ENCODE measurements at places on chromosomes 2 and 18.

DNA sequence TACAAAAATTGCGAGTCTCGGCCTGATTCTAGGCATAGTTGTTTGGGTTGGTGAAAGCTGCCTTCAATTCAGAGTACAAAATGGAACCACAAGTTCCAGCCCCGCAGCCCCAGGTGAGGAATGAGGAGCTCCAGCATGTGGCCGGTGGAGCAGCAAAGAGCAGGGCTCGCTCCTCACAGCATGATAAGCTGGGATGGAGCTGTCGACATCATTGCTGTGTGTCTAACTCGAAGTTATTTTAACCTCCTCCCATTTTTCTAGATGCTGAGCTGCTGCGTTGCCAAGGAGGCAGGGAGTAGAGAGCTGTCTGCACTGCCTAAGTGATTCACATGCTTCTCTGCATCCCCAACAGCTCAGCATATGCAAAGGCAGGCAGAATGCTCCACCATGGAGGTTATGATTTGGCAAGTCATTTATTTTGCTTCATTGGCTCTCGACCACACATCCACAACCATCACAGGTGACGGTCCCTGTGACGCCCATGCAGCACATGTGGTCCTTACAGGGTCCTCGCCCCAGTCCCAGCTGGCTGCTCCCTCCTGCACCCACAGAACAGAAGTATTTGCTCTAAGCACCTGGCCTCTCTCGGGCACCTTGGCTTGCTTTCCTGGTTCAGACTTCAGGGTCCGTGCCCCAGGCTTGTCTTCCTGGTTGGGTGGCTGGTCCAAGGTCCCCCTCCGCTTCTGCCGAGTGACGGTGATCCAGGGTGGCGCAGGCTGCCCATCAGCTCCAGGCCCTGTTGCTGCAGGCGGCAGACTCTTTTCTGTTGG is 66.0 kb upstream of the MGAT4A start:
- DNase-seq: no peak

DNA sequence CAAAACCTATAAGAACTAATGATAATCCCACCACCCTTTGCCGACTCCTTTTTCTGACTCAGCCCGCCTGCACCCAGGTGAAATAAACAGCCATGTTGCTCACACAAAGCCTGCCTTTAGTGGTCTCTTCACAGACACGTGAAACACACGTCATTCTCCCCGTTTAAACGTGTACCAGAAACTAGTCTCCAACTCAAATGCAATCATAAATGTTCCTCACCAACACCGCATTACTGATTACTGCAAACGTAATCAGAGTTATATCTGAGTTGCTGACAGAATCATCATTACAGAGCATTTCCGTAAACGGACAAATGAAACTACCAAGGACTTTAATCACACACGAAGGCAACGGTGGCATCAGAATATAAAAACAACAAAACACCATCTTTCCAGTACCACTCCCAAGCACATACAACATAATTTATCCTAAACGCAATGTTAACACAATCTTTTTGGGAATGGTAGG is 1.9 kb downstream of the CLK1 start:
- peak; percentile 79 for DNase-seq

GRCh38 chr2:98468621-98469236 is 24.1 kb downstream of the INPP4A start:
- peak; percentile 34 for DNase-seq

DNA sequence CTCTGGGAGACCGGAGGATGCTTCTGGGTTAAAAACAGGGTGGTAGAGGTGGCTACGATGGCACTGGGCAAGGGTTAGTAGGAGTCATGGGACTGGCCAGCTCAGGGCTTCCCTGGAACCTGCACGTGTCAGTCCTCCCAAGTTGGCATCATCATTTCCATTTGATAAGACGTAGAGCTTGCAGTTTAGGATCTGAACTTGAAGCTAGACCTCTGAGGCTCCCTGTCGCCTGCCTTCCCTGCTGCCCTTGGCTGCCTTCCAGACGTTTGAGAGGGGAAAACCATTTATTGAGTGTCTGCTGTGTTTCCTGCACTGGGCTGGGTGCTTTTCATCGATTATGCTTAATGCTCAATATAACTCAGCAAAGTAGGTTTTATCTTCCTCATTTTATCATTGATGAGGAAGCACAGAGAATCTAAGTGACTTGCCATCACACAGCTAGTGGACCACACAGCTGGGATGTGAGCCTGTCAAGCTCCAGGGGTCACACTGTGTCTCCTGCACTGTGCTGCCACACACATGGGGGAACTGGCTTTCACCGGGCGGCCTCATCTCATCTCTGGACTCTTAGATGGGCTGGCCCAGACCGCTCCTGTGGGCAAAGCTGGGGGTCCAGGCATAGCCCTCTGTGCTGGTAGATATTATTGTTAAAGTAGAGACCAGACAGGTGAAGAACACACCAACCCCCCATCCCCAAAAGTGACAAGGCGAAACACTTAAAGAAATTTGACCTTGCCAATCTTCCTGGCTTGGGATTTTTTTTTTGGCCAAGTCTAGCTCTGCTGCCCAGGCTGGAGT is 7.8 kb downstream of the NT5DC4 start:
- DNase-seq: no peak

GRCh38 chr2:223760838-223761502 is 76.4 kb downstream of the AP1S3 start:
- DNase-seq: peak; percentile 97

- peak; percentile 87 for DNase-seq
Measured at GRCh38 chr2:101120124-101120996, 30.8 kb downstream of the TBC1D8 start.

DNA sequence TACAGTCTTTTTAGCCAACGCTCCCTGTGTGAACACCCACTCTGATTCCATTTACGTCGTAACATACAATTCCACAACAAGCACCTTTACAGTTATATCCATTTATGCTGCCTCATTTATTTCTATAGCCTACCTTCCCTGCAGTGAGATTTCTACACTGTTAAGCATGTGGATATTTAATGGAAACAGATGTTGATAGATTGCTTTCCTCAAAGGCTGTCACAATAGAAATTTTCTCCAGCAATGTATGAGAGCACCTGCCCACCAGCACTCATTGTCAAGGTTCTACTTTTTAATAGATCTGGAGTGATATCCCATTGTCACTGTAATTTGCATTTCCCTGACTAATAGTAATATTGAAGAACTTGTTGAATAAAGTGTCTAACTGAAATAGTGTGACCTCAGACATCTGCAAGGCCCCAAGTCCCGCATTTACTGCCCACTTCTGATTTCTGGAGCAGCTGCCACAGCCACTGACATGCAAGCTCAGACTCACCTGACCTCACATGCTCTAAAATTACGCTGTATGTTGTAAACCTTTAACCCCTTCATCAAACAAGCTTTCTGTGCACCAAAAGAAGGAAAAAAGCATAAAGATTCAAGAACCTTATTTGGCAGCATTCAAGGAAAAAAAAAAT is 295.1 kb downstream of the CNTNAP5 start:
- no peak for DNase-seq

DNA sequence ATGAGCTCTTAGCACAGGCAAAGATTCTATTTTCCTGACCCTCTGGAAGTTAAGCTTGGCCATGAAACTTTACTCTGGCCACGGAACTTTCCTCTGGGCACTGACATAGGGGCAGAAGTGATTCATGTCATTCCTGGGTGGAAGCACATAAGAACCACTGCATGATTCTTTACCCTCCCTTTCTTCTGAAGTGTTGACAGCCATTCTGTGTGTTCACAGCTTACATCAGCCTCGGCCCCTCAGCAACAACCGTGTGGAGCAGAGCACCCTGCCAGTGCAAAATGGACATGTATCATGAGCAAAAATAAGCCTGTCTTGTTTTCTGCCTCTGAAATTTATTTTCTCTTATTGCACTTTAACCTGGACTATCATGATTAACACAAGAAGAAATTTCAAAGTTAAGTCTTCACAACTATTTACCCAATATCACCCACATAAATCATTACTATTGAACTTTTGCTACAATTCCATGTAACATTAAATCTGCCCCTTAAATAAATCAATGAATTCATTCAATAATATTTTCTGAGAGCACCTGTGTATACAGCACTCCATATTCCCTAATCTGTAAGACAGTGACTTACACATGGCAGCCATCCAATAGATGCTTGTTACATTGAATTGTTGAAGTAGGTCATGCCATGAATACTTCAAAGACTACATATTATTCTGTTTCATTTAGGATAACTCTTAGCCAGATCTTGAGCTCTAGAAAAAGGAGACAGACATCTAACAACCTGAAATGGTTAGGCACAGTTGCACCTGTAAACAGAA is 531.9 kb downstream of the IRS1 start:
- no peak for DNase-seq

DNA sequence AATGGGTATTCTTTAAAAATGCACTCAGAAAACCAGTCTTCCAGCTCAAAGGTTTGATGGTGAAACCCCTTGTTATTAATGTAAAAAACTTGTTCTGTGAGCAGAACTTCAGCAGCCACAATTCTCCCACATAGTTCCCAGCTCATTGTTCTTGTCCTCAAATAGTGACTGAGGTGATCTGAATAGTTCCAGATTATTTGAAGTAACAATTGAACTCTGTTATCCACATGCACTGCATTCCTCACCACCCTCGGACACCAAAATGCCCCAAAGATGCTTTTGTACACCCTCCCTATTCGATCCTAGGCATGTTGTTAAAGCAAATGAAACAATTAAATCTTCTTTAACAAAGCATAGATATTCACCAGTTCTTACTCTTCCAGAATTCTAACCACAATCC is 2186.8 kb upstream of the CELF4 start:
- no peak for DNase-seq

DNA sequence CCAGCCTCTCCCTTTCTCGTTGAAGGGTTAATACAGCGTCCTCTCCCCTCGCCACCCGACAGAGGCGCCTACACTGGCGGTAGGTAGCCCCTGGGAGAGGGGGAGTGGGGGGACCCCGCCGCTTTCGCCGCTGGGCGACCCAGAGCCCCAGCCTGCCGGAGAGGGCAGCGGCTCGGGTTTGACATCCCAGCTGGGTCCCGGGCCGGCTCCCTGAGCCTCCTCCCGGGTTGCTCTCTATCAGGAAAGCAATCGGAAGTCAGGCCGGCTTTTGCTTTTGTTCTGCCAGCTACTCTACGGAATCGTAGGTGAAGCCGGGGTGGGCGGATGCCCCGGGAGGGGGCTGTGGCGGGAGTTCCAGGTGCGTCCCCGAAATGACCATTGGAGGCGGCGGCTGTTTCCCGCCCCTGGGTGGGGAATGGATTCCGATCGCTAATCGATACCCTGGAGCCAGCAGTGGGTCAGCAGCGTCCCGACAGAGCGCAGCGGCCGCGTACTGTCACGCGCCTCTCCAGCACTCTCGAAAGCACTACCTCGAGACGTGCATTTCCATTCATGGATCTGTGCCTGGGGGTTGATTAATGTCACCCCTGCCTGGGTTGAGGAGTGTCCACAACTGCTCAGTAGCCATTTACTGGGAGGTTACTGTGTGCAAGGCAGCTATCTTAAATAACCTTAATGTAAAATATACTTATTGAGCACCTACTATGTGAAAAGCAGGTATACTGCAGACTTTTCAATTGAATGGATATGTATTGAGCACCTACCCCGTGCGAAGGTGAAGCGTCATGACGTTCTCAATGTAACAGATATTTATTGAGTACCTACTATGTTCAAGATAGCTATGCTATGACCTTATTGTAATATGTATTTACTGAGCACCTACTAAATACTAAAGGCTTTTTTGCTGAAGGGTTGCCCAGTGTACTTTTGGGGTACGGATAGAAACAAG is 1.1 kb downstream of the MAPK4 start:
- DNase-seq: no peak

GRCh38 chr18:46680784-46681695 is 24.0 kb upstream of the LOXHD1 start:
- DNase-seq: no peak

GRCh38 chr2:74860079-74860478 is 26.2 kb downstream of the HK2 start:
- no peak for DNase-seq

GRCh38 chr2:66559672-66560071 is 124.7 kb downstream of the MEIS1 start:
- peak; percentile 79 for DNase-seq

DNA sequence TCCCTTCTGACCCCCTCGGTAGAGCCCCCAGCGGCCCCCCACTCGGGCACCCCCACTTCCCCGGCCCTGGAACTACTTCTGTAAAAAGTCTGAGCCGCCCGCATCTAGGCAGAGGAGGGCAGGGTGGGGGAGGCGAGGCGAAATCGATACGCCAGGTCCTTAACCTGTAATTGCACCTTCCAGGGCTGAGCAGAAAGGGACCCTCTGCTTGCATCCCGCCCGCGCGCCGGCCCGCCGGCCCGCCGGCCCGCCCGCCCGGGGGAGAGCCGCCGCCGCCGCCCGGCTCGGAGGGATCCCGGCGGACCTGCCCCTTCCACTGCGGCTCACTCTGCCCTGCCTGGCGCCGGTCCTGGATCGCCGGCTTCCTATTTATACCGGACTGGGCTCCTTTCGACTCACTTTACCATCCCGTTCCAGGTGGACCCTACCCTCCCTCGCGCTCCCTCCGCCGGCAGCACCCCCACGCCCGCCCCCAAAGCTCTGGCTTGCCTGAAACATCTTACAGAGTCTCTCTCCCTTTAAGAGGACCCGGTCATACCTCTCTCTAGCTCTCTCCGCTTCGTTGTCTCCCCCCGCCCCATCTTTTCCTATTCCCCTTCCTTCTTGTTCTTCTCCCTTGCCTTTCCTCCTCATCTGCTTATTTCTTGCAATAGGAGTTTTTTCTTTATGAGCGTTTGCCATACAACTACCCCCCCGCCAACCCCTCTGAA is 797 bp downstream of the KLHL14 start:
- no peak for DNase-seq

DNA sequence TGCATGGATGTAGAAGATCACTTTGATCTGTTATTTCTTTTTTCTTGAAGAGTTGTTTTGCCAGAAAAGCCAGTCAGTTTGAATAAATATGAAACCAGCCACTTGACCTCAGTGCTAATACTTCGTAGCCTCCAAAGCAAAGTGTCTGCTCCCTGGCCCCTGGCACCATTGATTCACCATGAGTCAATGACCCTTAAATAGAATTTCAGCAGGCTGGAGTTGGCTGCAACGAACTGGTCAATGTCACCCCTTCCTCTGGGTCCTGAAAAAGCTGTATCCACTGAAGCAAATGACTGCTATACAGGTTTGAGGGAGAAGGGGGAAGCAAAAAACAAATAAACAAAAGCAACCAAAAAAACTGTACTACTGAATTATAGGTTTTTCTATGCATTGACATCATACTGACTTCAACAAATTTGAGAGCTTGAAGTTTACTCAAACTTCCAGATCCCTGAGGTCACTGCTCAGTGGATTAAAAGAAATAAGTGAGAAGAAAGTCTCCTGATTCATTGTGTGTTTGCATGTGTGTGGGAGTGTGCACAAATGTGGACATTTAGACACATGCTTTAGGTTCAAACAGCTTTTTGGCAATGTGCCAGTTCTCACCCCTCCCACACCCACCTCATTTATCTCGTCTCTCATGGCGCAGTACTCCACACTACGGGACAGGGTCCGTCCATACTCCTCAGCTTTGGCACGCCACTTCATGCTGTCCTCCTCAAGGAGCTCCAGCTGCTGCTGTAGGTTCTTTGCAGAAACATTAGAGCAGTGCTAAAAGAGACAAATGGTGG is 58.1 kb upstream of the TTN start:
- peak; percentile 15 for DNase-seq

All from epithelial cell of esophagus (primary cell).